Astrocyte (in vitro differentiated cells and primary cell): ENCODE measurements at places on chromosomes 16 and 17. TPM values are rescaled to one million over a fixed set of nuclear protein-coding genes. Genes with fewer than 3 reads are reported as not detected.

- DNase-seq, result no peak
These were observed 83.2 kb downstream of the NTN1 start for GRCh38 chr17:9104370-9105041.

- DNase-seq, result peak; percentile 39
These were observed 19.7 kb upstream of the RCVRN start for GRCh38 chr17:9924735-9925191.

- DNase-seq, result no peak
These were observed 1.7 kb downstream of the GINS2 start for GRCh38 chr16:85686912-85687591.

DNA sequence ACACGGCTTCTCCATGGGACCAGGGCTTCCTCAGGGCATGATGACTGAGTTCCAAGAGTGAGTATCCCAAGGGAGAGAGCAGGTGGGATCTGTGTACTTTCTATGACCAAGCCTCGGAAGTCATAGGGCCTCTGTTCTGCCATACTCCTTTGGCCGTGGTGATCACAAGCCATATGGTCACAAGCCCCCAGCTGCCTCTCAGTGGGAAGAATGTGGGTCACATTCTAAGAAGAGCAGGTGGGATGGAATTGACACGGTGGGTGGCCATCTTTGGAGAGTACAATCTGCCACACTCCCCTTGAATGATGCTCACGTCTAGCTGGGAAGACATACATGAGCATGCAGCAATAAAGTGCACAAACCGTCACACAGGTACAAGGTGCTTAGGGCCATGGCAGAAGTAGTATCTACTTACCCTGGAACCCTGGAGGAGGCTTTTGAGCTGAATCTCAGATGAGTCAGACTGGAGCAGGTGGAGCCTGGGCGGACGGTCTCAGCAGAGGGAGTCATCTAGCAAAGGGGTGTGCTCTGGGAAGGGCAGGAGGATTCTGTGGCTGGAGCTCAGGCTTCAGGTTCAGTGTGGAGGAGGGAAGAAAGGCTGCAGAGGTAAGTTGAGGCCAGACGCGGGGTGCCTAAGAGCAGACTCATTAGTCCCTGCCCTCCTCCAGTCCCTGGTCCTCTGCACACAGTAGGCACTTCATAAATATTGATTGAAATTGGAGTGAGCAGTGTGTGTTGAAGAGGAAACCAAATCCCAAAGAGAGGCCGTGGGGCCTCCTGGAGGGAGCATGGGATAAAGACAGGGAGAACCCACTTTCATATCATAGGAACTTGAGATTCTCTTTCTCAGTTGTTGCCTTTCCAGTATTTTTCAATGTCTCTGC lies 26.6 kb downstream of the GOSR2 start:
- no peak for DNase-seq

DNA sequence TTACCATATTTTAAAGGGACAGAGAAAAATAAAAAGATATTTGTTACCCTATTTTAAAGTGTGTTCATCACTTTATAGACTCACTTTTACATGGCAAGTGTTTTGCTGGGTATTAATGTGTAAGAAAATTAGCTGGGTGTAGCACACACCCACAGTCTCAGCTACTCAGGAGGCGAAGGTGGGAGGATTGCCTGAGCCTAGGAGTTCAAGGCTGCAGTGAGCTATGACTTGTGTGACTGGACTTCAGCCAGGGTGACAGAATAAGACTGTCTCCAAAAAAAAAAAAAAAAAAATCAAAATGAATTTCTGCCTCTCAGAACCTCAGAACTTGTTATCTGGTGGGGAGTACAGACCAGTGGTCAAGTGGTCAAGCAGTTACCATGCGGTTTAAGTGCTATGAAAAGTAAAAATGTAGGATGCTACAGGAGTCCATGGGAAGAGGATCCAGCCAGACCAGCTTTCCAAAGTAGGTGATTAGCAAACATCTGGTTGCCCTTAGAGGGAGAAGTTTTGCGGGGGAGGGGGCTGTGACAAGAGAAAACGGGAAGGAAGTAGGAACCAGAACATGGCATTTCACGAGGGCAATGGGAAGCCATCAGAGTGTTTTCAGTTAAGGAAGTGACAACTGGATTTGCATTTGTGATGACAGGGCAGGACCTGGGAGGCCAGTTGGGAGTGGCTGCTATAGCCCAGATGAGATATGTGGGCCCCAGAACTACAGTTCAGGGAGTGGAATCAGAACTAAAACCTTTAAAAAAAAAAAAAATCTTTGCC lies 13.9 kb downstream of the CNEP1R1 start:
- no peak for DNase-seq

DNA sequence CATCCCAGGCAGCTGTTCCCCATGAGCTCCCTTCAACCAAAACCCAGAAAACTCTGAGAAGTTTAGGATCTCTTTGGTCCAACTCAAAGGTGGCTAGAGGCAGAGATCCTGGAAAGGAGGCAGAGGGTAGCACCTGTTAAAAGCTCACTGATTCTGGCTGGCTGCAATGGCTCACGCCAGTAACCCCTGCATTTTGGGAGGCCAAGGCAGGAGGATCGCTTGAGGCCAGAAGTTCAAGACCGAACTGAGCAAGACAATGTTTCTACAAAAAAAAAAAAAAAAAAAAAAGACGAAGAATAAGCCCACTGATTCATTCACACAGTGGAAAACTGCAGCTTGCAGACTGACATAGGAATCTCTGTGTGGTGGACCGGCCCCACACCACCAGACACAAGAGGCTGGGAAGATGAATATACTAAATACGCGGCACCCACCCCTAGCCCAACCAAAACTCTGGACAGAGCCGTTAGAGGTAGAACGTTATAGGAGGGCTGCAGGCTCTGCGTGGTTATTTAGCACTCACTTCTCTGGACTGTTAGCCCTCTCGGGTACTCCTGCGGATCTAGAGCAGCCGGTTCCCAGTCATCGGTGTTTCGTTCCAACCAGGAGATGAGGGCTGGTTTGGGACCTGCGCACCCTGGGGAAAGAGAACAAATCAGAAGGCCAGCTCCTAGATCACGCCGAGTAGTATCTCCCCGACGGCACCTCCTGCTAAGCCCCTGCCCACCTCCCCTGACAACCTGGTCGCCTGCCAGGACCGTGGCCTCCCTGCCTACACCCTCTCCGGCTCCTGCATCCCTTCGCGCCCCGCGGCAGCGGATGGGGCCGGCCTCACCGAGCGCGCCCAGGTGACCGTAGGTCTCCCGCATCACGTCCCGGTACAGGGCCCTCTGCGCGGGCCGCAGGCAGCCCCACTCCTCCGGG lies 925 bp downstream of the ZNF689 start:
- peak; percentile 25 for DNase-seq

DNA sequence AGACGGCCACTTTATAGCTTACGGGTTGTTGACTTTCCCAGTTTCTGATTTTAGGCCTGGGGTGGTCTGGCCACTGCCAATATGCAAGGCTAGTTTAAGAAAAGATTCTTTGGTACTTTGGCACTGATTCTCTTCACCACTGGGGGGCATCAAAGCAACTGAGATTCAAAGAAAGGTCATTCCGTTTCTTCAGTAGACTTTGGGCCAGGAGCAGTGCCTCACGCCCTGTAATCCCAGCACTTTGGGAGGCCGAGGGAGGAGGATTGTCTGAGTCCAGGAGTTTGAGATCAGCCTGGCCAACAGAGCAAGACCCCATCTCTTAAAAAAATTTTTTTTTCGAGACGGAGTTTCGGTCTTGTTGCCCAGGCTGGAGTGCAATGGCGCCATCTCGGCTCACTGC lies 53.0 kb downstream of the RPA1 start:
- DNase-seq, result no peak

- no peak for DNase-seq
These were observed 46.6 kb upstream of the ERN1 start for GRCh38 chr17:64176556-64176955.

DNA sequence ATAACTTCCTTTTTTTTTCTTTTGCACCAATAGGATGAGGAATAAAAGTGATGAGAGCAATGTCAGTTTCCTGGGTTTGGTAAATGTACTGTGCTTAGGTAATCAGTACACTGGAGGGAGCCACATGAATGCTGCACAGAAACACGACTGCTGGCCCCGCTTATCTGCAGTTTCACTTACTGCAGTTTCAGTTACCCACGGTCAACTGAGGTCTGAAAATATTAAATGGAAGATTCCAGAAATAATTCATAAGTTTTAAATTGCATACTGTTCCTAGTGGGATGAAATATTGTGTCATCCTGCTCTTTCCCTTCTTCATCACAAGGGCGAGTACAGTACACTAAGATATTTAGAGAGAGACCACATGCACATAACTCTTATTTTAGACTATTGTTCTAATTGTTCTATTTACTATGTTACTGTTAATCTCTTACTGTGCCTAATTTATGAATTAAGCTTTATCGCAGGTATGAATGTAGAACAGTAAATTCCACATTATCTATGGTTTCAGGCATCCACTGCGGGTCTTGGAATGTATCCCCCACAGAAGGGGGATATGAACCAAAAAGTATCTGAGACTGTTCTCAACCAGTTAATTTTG lies 6.4 kb upstream of the LGALS3BP start:
- peak; percentile 12 for DNase-seq

GRCh38 chr17:37519251-37519985 lies 29.7 kb downstream of the DUSP14 start:
- peak; percentile 78 for DNase-seq

- no peak for DNase-seq
These were observed 76.1 kb downstream of the FTO start for GRCh38 chr16:53780051-53780450.

DNA sequence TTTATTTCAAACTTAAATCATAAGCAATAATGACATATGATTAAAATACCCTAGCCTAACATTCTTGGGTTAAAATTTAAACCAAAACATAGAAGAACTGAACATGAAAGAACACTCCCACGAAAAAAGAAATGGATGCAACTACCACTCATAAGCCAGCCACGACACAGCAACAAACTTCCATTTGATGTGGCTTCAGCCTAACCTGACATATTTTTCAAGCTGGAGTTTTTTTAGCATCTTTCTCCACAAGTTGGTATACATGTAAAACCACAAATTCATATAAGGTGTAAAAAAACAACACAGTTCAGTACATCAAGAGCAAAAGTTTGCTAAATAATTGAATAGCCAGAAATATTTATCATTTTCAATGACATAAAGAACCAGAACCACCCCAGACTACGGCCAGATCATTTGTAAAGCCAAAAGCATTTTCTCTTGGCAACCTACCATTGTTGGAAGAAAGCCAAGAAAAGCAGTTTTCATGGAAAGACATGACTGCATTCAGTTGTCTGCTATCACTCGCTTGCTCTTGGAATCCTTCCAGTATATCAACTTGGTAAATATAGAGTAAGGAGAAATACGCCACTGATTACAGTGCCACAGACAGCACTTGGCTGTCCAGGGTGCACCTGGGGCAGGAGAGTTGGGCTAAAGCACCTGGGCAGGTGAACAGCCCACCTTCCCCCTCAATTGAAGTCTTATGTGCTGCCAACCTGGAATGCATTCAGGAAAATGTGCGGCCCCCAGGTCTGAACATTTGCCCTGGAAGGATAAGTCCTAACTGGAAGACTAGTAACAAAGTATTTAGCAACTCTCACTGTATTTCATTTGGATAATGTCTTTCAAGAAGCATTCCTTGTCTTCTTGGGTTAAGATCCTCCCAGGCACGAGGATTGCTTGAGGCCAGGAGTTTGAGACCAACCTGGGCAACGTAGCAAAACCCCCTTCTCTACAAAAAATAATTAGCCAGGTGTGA lies 60.5 kb downstream of the CREBBP start:
- peak; percentile 92 for DNase-seq

DNA sequence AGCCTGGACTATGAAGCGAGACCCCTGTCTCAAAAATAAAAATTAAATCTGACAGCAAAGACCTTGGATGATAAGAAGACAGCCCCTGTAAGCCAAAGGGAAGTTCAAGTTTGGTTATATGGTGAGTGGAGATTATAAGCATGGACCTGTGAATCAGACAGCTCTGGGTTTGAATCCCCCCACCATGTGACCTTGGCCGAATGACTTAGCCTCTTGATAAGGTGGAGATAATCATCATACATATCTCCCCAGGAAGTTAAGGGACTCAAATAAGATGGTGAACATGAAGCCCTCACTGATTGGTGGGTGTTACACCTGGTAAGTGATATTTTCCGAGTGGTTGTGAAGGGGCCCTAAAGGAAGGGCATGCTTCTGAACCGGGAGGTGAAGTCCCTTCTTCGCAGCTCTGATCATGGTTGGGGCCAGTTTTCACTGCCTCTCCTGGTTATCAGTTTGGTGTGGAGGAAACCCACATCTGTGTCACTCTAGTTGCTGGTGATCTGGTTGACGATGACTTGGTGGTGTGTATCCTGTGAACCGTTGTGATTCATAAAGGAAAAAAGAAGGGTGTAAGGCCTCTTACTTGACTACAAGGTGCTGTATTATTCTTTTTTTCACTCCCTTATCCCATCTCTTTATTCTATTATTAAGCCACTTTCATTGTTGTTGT lies 61.7 kb upstream of the CLEC18A start:
- no peak for DNase-seq

- no peak for DNase-seq
These were observed 9.4 kb upstream of the ATP2A3 start for GRCh38 chr17:3973495-3974137.

DNA sequence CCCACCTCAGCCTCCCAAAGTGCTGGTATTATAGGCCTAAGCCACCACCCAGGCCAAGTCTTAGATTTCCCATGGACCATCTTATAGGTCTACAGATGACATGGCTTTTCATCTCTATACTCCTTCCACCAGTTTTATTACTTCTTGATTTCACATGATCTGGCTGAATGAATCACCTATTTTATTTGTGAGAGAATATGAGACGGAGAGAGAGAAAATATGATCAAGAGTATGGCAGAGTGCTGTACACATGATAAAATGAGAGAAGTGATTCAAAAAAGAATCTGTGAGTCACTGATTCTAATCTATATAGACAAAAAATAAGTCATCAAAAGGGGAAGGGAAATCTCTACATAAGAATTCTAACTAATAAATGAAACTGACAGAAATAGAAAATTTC lies 13.7 kb downstream of the ACSM1 start:
- no peak for DNase-seq

DNA sequence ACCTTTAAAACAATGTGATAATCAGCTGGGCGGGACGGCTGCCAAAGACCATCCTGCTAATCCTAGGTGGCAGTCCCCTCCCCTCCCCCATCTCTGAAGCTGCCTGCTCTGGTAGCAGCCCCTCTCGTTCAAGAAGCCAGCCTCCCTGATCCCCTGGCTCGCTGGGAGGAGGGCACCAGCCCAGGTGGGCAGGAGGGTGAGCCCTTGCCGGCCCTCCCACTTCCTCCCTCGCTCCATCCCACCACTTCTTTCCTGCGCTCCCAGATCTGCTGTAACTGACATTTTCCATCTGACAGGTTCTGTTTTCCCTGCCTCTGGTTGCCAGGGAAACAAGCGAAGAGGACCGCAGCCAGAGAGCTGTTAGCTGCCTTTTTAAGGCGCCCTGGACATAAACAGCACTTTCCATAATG lies 155.7 kb upstream of the TNRC6C start:
- DNase-seq, result peak; percentile 19

DNA sequence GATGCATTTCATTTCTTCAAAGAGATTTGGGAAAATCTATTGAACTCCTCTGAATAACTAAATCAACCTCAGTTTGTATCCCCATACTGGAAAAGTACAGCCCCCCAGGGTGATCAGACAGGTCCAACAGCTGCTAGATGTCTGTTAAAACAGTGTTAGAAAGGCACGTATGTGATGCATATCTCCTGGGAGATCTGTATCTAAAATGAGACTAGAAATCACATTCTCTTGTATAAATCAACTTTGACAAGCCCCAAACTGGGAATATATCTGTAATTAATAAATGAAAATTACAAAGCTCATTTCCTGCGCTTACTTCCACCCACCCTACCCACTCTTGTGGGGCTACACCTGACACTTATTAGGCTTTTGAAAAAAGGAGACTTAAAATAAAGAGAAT lies 3.8 kb upstream of the KIF2B start:
- no peak for DNase-seq

SLFN12L gene
- total RNA-seq, result 0.14 TPM in 1 of 2 replicates, not detected in the other

CRHR1 gene
- 0.20 and 0.38 TPM in 2 replicates for total RNA-seq

ABCC6 gene
- total RNA-seq, result 2.4 and 3.0 TPM in 2 replicates

CD300LB gene
- not detected in 2 replicates for total RNA-seq

CASKIN2 gene
- 16.9 and 22.8 TPM in 2 replicates for total RNA-seq
